ENCODE measurements at places on chromosomes 16 and 17.

GRCh38 chr17:68378268-68379176, 78.8 kb downstream of the WIPI1 start:
- DNase-seq = peak; percentile 74

- DNase-seq = peak; percentile 68
Measured at GRCh38 chr16:82626791-82627261, at the start of gene CDH13. CDH13 (plus strand) TSS chr16:82626969.

DNA sequence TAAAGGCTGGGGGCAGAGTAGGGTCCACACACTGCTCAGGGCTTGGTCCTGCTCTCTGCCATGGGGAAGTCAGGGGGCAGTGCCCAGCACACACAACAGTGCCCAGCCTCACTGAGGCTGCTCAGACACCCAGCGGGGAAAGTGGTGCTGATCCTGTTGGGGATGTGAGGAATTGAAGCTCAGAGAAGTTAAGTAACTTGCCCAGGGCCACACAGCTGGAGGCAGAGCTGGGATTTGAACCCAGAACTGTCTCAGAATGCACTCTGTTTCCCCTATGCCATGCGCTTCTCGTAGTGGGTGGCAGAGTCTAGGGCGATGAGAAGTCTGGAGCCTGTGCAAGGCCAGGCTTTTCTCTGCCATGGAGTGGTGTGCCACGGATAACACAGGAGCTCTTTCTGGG, 59.3 kb downstream of the SDK2 start:
- no peak for DNase-seq

DNA sequence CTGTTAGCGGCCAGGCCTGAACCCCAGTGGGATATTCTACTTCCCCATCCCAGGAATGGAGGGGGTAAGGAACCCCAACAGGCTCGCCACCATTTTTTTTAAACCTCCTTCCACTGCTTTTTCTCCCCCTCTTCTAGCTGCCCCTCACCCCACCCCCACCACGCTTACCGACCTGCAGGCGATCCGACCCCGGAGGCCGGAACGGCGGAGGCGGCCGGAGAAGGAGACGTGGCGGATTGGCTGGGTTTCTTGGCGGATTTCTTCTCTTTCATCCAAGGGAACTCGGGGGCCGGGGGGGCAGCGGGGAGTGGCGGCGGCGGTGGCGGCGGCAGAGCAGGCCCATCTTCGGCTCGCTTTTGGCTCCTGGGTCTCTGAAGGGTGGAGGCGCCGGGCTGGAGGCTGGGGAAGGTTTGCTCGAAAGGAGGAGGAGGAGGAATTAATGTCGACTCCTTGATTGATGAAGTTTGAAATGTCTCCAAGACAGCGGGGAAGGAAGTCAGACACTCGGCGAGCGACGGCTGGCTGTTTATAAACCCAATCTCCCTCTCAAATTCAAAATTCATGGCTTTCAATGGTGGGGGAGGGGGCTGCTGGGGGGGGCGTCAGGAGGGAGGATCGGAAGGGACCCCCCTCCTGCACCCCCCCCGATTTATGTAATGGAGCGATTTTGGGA, 424 bp downstream of the HOXB2 start:
- DNase-seq = peak; percentile 98

GRCh38 chr16:13348416-13348815, 447.0 kb downstream of the SHISA9 start:
- DNase-seq = no peak

GRCh38 chr16:69490707-69491324, 66.4 kb downstream of the CYB5B start:
- DNase-seq = no peak

DNA sequence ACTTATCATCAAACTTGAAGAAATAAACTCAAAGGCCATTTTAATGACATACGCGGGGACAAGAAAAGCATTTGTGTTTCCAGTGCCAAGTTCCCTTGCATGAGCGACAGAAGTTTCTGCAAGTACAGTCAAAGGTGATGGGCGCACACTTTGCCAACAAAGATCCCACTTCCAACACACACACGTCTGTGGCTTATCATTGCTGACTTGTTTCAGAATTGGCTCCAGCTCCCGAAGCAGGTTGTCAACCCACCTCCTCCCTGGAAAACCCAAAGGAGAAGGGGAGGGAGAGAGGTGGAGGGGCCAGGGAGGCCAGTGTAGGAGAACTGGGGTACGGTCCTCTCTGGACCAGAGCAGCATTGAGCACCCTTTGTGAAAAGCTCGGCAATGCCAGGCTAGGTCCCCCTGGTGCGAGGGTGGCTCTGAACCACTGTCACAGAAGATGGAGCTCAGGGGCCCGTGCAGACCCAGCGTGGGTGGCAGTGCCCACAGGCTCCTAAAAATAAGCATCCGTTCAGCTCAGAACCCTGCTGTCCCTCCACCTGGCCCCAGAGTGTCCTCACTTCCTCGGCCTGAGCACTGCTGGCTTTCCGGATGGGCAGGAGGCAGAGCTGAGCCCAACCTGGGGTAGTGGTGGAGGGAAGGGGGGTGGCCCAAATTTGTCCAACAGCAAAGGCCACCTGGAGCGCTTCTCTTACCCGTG, 33.2 kb downstream of the RBFOX3 start:
- DNase-seq = no peak

DNA sequence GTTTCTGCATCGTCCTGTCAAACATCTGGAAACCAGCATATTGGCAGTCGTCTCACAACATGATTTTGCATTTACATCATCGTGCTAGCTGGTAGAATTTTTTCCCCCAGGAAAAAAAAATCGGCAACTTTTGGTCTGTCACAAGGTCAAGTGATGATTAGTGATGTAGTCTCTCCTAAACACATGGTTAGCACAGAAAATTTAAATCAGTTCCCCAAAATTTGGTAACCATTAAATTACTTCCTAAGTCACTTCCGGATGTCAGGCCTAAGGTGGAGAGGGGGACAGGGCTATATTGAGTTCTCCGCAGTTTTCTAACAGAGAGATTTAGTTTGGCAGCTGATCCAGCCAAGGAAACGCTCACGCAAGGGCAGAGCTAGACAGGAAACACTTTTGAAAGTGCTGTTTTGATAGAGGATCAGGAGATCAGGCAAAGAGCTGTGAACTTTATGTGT, 271.0 kb upstream of the TBX2 start:
- peak; percentile 56 for DNase-seq

DNA sequence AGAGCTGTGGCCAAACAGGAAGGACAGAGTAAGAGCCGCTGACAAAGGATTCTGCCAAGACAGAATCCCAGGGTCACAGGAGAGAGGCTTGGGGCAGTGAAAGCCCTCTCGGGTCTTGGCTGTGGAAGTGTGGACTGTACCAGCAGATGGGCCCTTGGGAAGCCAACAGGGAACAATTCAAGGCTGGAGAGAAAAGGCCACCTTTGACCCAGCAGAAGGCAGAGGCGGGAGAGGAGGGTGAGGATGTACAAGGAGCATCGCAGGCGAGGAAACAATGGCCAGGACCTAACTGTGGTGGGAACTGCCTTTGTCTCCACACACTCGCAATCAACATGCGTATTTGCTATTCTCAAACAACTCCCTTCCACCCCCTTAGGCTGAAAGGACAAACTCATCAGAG, 15.7 kb downstream of the CARHSP1 start:
- no peak for DNase-seq

DNA sequence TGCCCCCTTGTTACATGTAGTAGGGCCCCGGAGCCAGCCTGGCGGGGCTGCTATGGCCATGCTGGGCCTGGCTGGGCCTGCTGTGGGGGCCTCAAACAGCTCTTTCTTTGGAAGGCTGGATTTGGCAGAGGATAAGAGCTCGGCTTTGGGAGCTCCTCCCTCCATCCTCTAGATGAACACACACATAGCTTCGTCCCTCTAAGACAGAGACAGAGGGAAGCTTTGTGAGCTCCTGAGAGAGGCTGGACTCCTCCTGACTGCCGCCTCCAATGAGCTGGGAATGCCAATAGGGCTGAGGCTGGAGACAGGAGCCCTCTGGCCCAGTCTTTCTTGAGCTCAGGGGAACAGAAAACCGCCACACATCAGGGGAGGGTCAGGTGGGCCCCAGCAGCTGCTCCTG, 37.3 kb upstream of the CDC42EP4 start:
- peak; percentile 25 for DNase-seq

GRCh38 chr17:49000943-49001342, 3.8 kb downstream of the IGF2BP1 start:
- DNase-seq = peak; percentile 80

DNA sequence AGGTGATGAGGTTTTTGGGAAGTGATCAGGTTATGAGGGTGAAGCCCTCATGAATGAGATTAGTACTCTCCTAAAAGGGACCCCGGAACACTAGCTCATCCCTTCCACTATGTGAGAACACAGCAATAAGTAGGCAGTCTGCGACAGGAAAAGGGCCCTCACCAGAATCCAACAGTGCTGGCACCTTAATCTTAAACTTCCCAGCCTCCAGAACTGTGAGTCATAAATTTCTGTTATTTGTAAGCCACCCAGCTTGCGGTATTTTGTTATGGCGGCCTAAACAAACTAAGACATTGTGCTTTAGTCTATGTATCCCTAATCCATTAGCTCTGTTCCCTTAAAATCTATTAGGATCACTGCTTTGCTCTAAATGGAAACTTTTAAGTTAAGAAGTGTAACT, 8.5 kb downstream of the SLFN12 start:
- no peak for DNase-seq

GRCh38 chr17:75269844-75270217, 1.2 kb downstream of the MIF4GD start:
- DNase-seq = no peak

GRCh38 chr17:74210191-74211140, 2.9 kb upstream of the TTYH2 start:
- peak; percentile 55 for DNase-seq

Measured in fibroblast of skin of abdomen (primary cell).